ENCODE measurements at places on chromosomes 2 and 18. TPM values are rescaled to one million over a fixed set of nuclear protein-coding genes. Genes with fewer than 3 reads are reported as not detected.

Gene ZSWIM2
- total RNA-seq: not detected

Gene EIF2AK3
- 6.2 TPM for total RNA-seq

Gene EMX1
- not detected for total RNA-seq

Gene SOX11
- not detected for total RNA-seq

Gene COL3A1
- 43.8 TPM for total RNA-seq

Gene GPD2
- 56.1 TPM for total RNA-seq

Gene PLEKHH2
- total RNA-seq: 1.6 TPM

Gene PLEK
- total RNA-seq: 1.00 TPM

All from esophagus mucosa (tissue), 1 donor.